ENCODE measurements at places on chromosomes 12 and 14.

DNA sequence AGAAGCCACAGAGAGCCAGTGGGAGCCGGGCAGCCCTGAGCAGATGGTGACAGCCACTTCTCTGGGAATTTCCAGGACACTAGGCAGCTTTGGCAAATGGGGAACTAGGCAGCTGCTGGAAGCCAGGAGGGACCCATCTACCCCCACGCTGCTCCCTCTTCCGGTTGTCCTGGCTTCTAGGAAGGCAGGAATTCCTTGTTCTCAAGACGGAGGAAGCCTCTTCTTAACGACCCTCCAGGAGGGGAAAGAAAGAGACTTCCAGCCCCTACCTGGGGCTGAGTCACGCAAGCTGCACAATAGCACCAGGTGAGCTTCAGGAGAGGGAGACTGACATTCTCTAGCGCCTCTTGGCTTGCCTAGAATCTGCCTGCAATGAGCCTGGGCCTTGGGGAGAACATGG lies 141.5 kb downstream of the ANO2 start:
- no peak for DNase-seq

GRCh38 chr14:59309291-59309900 lies 120.9 kb downstream of the DAAM1 start:
- no peak for DNase-seq

- DNase-seq = no peak
These were observed 14.6 kb upstream of the RBM19 start for GRCh38 chr12:113980537-113981337.

GRCh38 chr14:32047791-32048190 lies 29.3 kb upstream of the ARHGAP5 start:
- DNase-seq = no peak

DNA sequence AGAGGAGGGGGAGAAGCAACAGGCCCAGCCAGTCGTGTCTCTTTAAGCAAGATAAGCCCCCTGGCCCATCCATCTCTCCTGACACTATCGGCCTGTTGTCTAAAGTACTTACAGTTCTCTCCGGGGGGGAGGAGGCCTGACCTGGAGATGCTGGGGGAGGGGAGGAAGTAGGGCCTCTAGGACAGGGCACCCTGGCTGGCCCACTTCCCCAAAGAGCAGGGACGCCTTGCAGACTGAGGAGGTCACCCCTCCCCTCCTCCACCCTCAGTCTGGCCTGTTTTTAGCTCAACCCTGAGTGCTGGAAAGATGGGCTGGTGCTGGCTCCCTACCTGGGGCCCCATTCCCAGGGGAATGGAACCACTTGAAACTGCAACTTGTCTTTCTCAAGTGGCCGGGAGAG lies 70.3 kb downstream of the TBX5 start:
- no peak for DNase-seq

- peak; percentile 42 for DNase-seq
These were observed 27.3 kb upstream of the CHPT1 start for GRCh38 chr12:101670007-101670671.

GRCh38 chr12:57473392-57473791 lies 6.3 kb downstream of the ARHGAP9 start:
- DNase-seq = no peak

DNA sequence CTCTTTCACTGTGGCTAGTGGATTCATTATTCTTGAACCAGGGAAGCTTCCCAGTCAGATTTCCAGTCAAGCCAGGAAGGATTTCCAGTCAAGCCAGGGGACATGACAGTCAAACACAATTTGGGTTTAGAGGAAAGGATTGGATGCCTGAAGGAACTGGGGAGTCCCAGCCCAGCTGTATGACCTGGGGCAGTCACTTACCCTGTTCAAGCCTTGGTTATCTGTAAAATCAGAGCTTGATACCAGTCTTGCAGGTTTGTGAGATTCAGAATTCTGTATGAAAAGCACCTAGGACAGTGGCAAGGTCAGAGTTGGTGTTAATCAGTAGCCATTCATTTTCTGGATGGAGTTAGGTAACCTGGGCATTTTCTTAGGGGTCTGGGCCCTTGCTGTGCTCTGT lies 152.7 kb downstream of the CHST11 start:
- no peak for DNase-seq

DNA sequence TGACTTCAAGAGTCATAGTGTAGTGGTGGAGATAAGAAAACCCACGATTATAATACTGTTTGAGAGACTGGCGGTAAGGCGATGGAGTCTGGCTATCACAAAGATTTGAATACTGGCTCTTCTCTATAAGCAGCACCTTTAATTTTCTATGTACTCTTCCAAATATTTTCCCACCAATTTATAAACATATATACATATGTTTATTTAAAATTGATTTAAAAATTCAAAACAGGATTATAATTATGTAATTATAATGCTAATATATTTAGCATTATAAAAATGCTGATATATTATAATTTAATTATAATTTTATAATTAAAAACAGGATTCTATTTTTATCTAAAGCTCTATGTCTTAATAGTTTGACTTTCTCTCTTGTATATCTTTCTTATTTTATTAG lies 15.4 kb upstream of the DCD start:
- no peak for DNase-seq

GRCh38 chr14:52219488-52220084 lies 47.9 kb upstream of the PTGDR start:
- DNase-seq = no peak

DNA sequence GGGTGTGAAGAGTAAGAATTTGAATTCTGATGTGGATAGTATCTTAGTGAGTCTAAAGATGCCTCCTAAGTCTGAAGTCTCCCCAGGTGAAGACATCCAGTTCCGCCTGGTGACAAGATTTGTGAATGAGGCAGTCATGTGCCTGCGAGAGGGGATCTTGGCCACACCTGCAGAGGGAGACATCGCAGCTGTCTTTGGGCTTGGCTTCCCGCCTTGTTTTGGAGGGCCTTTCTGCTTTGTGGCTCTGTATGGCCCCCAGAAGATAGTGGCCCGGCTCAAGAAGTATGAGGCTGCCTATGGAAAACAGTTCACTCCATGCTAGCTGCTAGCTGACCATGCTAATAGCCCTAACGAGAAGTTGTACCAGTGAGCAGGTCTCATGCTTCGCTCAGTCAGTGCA lies 24.6 kb upstream of the AICDA start:
- no peak for DNase-seq

DNA sequence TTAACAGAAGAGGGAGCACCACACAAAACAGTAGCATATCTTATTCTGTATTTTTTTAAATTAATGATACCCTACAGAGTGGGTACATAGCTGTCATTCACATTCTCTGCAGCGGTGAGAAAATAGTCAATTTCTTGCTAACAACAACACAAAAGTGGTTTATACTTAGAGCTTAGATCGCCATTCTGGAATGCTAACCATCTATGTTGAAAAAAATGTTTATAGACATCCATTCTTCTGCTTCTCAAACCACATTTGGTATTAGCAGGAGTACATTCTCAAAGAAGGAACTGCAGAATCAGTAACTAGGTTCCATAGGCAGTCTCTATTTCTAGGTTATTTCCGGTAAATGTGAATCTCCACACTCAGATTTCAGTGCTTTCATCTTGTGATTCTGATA lies 185.9 kb downstream of the PPFIA2 start:
- no peak for DNase-seq

- DNase-seq = no peak
These were observed 823.6 kb downstream of the GALC start for GRCh38 chr14:87169362-87169761.

DNA sequence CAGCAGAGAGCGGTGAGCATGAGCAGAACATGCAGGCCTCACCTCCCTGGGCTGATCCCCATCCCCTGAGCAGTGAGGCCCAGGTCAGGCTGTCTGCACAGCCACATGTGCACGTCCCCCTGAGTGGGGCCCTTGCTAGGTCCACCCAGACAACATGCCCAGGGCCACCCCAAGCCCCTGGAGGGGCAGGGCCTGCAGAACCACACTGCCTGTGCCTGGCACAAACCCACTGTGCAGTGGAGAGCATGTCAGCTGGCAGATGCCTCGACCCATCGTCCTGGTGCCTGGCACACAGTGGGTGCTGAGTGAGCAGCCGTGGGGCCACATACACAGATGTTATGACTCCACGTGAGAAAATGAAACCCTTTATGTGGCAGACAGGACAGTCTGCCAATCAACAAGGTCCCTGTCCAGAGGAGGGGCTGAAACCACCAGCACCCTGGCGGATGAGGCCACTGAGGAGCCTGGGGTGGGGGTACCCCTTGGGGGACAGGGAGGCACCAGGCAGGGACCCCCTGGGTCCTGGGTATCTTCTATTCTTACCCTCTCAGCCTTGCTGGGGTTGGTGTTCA lies 8.3 kb downstream of the ANHX start:
- no peak for DNase-seq

DNA sequence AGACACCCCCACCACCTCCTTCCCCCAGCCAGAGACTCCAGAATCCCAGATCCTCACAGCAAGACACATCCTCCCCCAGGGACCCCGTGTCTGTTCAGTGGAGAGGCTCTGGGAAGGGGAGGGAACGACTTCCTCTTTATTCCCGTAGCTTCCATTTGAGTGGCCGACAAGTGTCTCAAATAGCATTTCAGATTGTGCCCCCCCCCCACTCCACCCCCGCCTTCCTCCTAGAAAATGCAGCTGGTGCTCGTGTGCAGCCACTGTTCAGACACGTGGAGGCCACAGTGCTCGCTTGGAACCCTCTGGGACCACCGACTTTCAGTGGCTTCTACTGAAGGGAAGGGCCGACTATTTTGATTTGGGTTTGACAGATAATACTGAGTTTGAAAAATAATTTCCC lies 14.3 kb downstream of the PPP2R5C start:
- no peak for DNase-seq

DNA sequence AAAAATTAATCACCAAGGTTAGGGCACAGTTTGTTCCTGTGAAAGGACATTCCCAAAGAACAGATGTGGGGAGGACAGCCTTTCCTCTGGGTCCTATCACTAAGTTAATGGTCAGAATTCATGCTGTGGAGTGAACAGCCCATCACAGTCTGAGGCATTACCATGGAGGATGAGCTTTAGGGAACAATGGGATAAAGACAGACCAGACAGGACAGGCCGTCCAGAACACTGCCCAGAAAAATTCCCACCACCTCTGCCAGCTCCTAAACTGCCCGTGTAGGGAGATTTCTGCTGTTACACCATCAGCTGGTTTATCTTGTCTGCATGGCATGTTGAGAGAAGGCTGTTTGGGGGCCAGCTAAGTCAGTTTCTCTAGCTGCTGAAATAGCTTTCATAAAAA lies 49.6 kb upstream of the IFNG-AS1 start:
- DNase-seq = no peak

- DNase-seq = no peak
These were observed 95.2 kb downstream of the GTF2A1 start for GRCh38 chr14:81125536-81125935.

DNA sequence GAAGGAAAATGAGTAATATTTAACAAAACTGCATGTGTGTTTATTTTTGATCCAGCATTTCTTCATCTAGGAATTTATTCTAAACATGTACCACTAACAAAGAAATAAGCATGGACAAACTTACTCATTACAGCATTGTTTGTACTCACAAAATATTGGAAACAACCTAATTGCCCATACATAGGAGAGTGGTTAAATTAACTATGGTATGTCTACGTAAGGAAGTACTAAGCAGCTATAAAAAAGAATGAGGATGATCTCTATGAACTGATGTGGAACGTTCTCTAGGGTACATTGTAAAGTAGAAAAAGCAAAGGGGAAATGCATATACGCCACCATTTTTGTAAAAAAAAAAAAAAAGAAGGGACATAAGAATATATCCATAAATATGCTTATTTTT lies 17.4 kb upstream of the TAS2R42 start:
- no peak for DNase-seq

- no peak for DNase-seq
These were observed 6.4 kb downstream of the EDDM3A start for GRCh38 chr14:20751963-20752562.

GRCh38 chr12:42284157-42284556 lies 41.7 kb downstream of the ZCRB1 start:
- no peak for DNase-seq

DNA sequence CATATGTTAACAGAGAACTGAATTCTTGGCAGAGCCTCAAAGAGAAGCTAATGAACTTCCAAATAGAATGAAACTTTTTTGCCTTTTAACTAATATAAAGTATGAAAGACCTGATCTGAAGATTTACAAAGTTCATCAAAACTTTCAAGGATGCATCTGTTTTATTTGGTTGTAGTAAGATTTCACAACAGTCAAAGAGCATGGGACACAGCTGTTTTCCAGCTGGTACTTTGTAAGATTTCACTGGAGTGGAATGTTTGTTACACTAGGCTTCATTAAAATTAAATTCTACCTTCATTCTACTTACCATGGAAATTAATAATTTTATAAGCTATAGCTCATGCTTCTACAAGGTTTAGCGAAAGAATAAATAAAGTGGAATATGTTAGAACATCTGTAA lies 351.2 kb downstream of the SLC6A15 start:
- no peak for DNase-seq

- no peak for DNase-seq
These were observed 22.5 kb downstream of the PDE3A start for GRCh38 chr12:20390846-20391245.

- DNase-seq = no peak
These were observed 77.0 kb upstream of the PSMC1 start for GRCh38 chr14:90179357-90179756.

GRCh38 chr14:94601884-94602391 lies 10.3 kb upstream of the SERPINA3 start:
- DNase-seq = no peak

DNA sequence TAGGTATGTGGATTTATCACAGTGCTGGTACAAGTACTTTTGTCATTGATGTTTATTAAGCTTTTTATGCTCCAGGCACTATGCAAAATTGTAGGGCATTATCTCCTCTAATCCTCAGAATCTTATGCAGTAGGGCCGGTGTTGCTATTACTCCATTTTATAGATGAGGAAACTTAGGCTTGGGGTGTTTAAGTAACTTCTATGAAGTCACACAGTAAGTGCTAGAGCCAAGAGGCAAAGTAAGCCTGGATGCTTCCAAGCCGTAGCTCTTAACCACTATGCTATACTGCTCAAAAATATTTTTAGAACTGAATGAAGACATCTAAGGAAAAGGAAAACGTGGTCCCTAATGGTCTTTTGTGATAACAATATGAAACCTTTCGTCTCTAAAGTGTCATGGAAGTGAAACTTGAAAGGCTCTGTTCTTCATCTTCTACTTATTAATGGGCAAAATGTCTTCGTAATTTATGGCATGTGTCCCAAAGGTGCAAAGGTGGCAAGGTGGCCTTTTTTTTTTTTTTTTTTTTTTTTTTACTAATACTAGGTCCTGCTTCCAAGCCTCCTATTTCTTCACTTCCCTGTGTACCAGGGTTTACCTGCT lies 85.2 kb downstream of the ETV6 start:
- no peak for DNase-seq

GRCh38 chr14:99351166-99352007 lies 79.4 kb upstream of the BCL11B start:
- DNase-seq = no peak

- no peak for DNase-seq
These were observed 114.2 kb upstream of the SINHCAF start for GRCh38 chr12:31440134-31440533.

GRCh38 chr12:62258941-62259630 lies 1.1 kb upstream of the USP15 start:
- no peak for DNase-seq

DNA sequence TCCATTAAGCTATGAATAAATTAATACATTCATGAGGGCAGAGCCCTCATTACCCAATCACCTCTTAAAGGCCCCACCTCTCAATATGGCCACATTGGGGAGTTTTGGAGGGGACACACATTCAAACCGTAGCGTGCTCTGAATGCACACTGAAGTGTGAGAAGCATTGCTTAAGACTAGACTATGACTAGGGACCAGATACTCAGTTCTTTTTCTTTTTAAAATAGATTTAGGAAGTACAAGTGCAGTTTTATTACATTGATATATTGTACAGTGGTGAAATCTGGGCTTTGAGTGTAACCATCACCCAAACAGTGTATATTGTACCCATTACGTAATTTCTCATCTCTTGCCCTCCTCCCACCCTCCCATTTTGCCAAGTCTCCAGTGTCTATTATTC lies 21.0 kb upstream of the JDP2 start:
- no peak for DNase-seq
